ENCODE measurements at places on chromosomes 5 and 9.

DNA sequence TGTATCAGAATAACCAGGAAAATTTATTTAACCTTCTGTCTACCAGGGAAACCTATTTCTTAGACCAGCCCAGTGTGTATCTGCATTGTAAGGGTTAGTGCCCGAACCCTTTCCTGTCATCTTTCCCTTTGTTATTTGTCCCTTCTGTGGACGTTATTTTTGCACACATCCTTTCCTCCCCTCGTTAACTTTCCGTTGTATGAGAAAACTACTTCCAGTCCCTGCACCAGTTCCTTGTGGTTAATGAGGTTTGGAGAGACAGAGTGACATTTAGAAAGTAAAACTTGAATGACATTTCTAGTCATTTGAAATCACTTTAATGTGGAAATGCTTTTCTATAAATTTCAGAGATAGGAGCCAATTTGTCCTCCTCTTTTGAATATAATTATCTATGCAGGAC, 4.3 kb upstream of the IFNB1 start:
- DNase-seq = no peak

- no peak for DNase-seq
Measured at GRCh38 chr5:4866817-4867216, 273.3 kb upstream of the ADAMTS16 start.

DNA sequence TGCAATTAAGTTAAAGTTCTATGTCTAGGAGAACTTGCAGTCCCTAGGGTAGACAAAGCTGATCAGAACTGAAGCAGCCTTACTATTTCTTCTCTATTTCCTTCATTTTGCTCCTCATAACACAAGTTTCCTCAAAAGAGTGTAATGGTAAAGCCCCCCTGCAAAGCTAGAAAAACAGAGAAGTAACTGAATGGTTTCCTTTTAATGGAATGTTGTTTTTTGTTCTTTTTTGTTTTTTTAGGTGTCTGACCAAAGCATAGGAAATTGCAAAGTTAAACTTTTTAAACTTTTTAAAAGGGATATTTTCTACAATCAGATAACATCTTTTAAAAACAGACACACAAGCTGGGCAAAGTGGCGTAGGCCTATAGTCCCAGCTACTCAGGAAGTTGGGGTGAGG, 145.7 kb downstream of the TLE1 start:
- DNase-seq = no peak

- DNase-seq = no peak
Measured at GRCh38 chr5:103466495-103466894, 96.1 kb downstream of the NUDT12 start.

DNA sequence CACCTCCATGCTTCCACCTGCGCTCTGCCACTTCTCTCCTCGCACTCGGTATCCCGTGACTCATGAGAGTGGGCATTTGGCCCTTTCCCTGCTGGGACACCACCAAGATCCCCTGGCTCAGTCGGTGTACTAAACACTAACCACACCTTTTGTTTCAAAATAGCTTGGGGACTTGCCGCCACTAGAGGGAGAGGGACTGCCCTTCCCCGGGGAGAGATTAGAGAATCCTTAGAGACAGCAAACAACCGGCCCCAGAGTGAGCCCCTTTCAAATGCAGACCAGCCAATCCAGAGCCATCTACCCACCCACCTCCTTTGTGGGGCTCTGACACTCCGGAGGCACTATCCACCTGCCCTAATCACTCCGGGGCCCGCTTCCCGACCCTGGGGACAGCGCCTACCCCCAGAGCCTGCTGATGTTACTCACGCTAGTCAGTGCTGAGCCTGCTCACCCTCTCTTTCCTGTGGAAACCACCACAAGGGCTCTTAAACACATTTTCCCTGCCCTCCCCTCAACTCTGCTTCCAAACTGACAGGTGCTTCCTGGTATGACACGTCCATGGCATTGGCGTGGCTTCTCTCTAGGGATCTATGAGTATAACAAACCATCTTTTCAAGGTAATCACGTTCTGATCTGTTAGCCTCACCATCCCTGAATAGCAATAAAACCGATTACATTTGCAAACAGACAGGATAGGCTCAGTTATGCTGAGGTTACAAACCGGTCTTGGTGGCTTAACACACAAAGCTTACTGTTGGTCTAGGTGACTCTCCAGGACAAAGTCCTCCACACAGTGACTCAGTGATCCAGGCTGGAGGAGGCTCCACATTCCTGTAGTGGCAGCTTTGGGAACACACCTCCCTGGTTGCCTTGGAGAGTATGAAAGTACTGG, 180.1 kb upstream of the MVB12B start:
- DNase-seq = no peak

GRCh38 chr5:68396722-68397121, 181.2 kb downstream of the PIK3R1 start:
- no peak for DNase-seq

- no peak for DNase-seq
Measured at GRCh38 chr5:147372191-147372590, 137.4 kb downstream of the STK32A start.
